ENCODE measurements at places on chromosomes 6 and 20. TPM values are rescaled to one million over a fixed set of nuclear protein-coding genes. Genes with fewer than 3 reads are reported as not detected.

DNA sequence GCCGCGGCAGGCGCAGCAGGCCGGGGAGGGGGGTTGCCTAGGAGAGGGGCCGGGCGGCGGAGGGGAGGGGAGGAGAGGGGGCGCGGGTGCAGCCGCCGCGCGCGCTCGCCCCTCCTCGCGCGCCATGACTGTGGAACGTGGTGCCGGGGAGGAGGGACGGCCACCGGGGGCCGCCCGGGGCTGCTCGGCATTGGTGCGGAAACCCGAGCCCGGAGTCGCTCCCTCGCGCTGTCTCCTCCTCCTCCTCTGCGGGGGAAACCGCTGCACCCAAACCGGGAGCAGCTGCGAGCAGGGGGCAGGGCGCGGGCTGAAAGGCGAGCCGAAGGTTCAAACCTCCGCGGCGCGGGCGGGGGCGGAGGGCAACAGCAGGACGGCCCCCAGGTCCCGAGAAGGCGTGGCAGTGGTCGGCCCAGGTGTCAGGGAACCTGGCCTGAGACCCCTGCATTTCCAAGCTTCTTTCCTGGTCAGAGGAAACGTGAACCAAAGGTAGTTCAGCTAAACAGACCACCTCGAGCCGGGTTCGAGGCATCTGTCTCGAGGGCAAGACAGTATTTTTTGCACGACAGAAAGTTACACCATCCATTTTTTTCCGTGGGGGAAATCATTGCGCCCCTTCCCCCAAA is 1.4 kb upstream of the TRERF1 start:
- peaks cover 34% of the 10 kb centered on the region for H3K4me1 ChIP-seq
- H3K27me3 ChIP-seq, result peaks cover 5% of the 10 kb centered on the region
- peak; percentile 87 for DNase-seq
- H3K4me3 ChIP-seq, result peak overlapping the region; percentile 83
- H3K36me3 ChIP-seq, result peaks cover 9% of the 10 kb centered on the region
- H3K27ac ChIP-seq, result no peak overlapping the region

GPR6 gene
- total RNA-seq, result not detected

DNA sequence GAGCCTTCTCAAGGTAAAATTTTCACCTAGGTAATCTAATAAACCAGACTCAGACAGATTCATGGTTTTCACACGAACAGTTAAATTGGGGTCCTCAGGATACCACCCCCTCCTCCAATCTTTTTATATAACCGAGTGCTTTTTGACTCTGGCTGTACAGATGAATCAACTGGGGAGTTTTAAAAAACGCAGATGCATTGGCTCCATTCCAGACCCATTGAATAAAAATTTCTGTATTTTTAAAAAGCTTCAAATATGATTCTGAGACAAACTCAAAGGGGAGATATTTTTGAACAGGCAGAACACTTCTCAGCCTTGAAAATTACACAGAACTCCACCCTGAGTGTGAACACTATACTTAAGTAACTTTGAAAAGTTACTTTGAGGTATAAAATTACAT is 7.2 kb downstream of the UTRN start:
- no peaks in the 10 kb centered on the region for H3K4me1 ChIP-seq
- H3K4me3 ChIP-seq, result no peak overlapping the region
- H3K27me3 ChIP-seq, result peaks cover 10% of the 10 kb centered on the region
- H3K36me3 ChIP-seq, result no peaks in the 10 kb centered on the region

- H3K27ac ChIP-seq, result peak overlapping the region; percentile 53
- no peak overlapping the region for H3K4me3 ChIP-seq
- DNase-seq, result peak; percentile 43
- H3K36me3 ChIP-seq, result peaks cover 89% of the 10 kb centered on the region
- H3K4me1 ChIP-seq, result peaks cover 93% of the 10 kb centered on the region
Measured at GRCh38 chr20:51487565-51488268, 54.8 kb downstream of the NFATC2 start.

DNA sequence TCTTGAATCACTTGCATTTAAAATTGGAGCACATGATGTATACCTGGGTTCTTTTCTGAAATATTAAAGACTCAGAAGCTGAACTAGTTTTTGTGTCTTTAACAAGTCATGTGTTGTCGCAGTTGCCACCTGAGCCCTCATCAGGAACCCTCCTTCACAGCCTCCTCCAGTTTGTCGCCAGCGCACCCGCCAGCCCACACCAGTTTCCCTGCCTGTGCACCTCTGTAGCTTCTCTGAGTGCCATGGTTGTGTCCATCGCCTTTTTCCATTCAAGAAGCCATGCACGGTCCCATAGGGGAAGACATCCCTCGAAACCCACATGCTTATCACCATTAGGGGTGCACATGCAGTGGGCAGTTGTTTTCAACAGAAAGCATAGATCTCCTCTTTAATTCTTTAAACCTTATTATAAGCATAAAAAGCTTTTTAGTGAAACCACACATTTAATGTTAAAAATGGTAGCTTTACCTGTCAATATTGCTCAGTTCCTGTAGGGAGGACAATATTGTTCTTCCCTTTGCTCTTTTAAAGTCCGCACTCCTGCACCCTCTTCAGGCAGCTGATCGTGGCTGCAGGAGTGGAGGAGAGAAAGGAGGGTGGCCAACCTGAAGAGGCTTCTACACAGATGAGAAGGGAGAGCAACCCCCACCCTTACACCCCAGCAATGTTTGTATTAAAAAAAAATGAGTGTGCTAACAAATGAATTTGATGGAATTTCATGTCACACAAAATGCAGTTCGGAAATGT is 121.9 kb downstream of the CFAP61 start:
- H3K27me3 ChIP-seq, result peaks cover 2% of the 10 kb centered on the region
- H3K4me1 ChIP-seq, result no peaks in the 10 kb centered on the region
- no peaks in the 10 kb centered on the region for H3K36me3 ChIP-seq
- H3K27ac ChIP-seq, result no peak overlapping the region

DNA sequence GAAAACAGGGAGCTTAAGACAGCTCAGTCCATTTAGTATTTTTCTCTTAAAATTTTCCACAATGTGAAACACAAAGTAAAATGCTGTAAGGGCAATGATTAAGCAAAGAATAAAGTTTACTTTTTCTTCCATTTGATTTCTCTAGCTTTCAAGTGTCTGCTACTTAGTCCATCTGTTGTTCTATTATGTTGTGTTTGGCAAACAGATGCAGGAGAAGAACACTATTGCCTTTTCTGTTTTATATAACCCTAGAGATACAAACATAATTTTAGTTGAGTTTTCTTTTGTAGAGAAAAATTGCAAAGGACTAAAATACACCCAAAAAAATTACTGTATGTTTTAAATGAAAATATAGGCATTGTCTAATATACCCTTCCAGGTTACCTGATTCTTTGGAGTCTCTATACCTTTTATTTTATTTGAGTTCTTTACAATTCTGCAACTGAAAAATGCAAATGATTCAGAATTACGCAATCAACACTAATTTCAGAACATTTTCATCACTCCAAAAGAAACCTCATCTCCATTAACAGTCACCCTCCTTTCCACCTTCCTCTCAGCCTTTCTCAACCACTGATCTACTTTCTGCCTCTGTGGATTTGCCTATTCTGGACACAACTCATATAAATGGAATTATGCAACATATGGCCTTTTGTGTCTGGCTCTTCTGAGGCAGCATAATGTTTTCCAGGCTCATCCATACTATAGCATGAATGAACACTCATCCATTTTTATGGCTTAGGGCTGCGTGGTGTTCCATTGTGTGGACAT is 96.9 kb downstream of the MKKS start:
- no peak overlapping the region for H3K27ac ChIP-seq
- no peak for DNase-seq
- H3K4me3 ChIP-seq, result no peak overlapping the region
- no peaks in the 10 kb centered on the region for H3K36me3 ChIP-seq
- peaks cover 18% of the 10 kb centered on the region for H3K27me3 ChIP-seq
- peaks cover 9% of the 10 kb centered on the region for H3K4me1 ChIP-seq

COL12A1 gene
- 0.02 TPM for total RNA-seq

GRCh38 chr6:26280407-26280806 is 84.6 kb upstream of the BTN3A2 start:
- peaks cover 12% of the 10 kb centered on the region for H3K4me1 ChIP-seq
- H3K4me3 ChIP-seq, result no peak overlapping the region
- H3K27me3 ChIP-seq, result no peaks in the 10 kb centered on the region
- no peak for DNase-seq
- H3K27ac ChIP-seq, result no peak overlapping the region

DNA sequence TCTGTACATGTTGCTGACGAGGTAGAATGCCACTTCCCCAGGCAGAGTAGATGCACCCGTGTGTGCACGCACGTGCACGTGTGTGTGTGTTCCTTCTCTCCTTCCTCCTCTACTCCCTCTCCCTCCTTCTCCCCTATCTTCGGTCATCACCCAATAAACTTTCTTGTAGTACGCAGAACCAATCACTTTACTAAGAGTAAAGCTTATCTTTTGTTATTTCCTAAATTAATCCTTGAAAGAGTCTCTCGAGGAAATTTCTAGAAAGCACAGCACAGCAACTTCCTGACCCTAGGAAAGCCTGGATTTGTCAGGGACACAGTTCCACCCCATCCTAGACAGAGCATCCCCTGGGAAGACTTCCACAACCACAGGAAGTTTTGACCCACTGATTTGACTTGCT is 166.1 kb downstream of the ZDHHC14 start:
- H3K4me1 ChIP-seq, result peaks cover 22% of the 10 kb centered on the region
- no peak overlapping the region for H3K27ac ChIP-seq
- H3K4me3 ChIP-seq, result no peak overlapping the region
- H3K36me3 ChIP-seq, result peaks cover 4% of the 10 kb centered on the region
- DNase-seq, result no peak

- H3K27ac ChIP-seq, result no peak overlapping the region
- no peak for DNase-seq
- no peaks in the 10 kb centered on the region for H3K36me3 ChIP-seq
- no peaks in the 10 kb centered on the region for H3K4me1 ChIP-seq
- no peaks in the 10 kb centered on the region for H3K27me3 ChIP-seq
Measured at GRCh38 chr20:15422966-15423365, 1085.6 kb upstream of the FLRT3 start.

- no peaks in the 10 kb centered on the region for H3K36me3 ChIP-seq
- H3K27ac ChIP-seq, result no peak overlapping the region
- H3K4me1 ChIP-seq, result peaks cover 8% of the 10 kb centered on the region
- peaks cover 6% of the 10 kb centered on the region for H3K27me3 ChIP-seq
- no peak overlapping the region for H3K4me3 ChIP-seq
Measured at GRCh38 chr20:50460608-50461267, 49.4 kb upstream of the PTPN1 start.

GRCh38 chr20:15178581-15178980 is 841.2 kb upstream of the FLRT3 start:
- H3K27me3 ChIP-seq, result no peaks in the 10 kb centered on the region
- H3K36me3 ChIP-seq, result no peaks in the 10 kb centered on the region
- no peak for DNase-seq
- no peaks in the 10 kb centered on the region for H3K4me1 ChIP-seq
- H3K4me3 ChIP-seq, result no peak overlapping the region
- H3K27ac ChIP-seq, result no peak overlapping the region

GRCh38 chr6:73308712-73309534 is 45.2 kb downstream of the DPPA5 start:
- H3K4me3 ChIP-seq, result peak overlapping the region; percentile 90
- DNase-seq, result no peak
- H3K27ac ChIP-seq, result peak overlapping the region; percentile 88
- H3K27me3 ChIP-seq, result peaks cover 24% of the 10 kb centered on the region
- peaks cover 20% of the 10 kb centered on the region for H3K4me1 ChIP-seq
- no peaks in the 10 kb centered on the region for H3K36me3 ChIP-seq

SLC22A7 gene
- not detected for total RNA-seq

GRCh38 chr20:5716953-5717352 is 33.2 kb upstream of the SHLD1 start:
- no peaks in the 10 kb centered on the region for H3K27me3 ChIP-seq
- H3K4me1 ChIP-seq, result peaks cover 42% of the 10 kb centered on the region
- peaks cover 3% of the 10 kb centered on the region for H3K36me3 ChIP-seq
- H3K27ac ChIP-seq, result no peak overlapping the region

GRCh38 chr6:7881765-7882500 is 28.7 kb downstream of the TXNDC5 start:
- no peak overlapping the region for H3K4me3 ChIP-seq
- H3K27ac ChIP-seq, result no peak overlapping the region
- DNase-seq, result no peak
- H3K4me1 ChIP-seq, result no peaks in the 10 kb centered on the region
- peaks cover 51% of the 10 kb centered on the region for H3K36me3 ChIP-seq

DNA sequence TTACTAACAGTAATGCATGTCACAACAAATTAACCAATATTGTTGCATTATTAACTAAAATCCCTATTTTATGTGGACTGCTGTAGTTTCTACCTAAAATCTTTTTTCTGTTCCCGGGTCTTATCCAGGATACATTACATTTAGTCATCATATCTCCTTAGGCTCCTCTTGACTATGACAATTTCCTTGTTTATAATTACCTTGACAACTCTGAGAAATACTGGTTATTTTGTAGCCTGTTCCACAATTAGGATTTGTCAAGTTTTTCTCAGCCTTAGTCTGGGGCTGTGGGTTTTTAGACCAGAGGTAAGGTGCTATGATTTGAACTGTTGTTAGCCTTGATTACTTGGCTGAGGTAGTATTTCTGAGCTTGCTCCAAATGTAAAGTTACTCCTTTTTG is 3.7 kb downstream of the FBXO5 start:
- H3K27me3 ChIP-seq, result no peaks in the 10 kb centered on the region
- no peak for DNase-seq
- H3K4me1 ChIP-seq, result peaks cover 39% of the 10 kb centered on the region

ZC3H12D gene
- 72.2 TPM for total RNA-seq
